ENCODE measurements at places on chromosomes 13 and 19. TPM values are rescaled to one million over a fixed set of nuclear protein-coding genes. Genes with fewer than 3 reads are reported as not detected.

Gene MEGF8
- 45.6 TPM for polyA plus RNA-seq

Gene PROZ
- polyA plus RNA-seq: 2.9 TPM

Gene ZNF296
- 2.1 TPM for polyA plus RNA-seq

Gene SPRED3
- 1.2 TPM for polyA plus RNA-seq

Gene PDX1
- polyA plus RNA-seq: not detected

Gene TMEM238
- 1.2 TPM for polyA plus RNA-seq

Gene PNMA8B
- polyA plus RNA-seq: 3.5 TPM

Gene ALOX5AP
- 4.5 TPM for polyA plus RNA-seq

Gene TTC9B
- 0.34 TPM for polyA plus RNA-seq
